ENCODE measurements at places on chromosomes 1 and 21.

DNA sequence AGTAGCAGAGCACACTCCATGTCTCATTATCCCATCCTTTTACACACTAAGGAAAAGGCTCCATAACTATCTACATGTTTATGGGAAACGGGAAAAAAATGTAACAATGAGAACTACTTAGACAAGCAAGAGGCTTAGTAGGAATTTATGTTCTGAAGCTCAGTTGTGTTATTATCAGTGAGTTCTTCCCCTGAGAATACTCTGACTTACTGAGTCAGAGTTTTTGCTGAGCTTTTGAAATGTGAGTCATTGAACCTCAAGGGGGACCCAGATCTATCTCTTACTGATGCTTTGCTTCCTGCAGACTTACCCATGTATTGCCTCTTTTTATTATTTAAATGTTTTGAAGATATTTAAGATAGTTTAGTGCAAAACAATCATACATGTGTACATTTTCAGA lies 20.1 kb downstream of the CFHR5 start:
- DNase-seq: no peak

GRCh38 chr1:8889925-8890785 lies 11.7 kb upstream of the ENO1 start:
- peak; percentile 92 for DNase-seq

DNA sequence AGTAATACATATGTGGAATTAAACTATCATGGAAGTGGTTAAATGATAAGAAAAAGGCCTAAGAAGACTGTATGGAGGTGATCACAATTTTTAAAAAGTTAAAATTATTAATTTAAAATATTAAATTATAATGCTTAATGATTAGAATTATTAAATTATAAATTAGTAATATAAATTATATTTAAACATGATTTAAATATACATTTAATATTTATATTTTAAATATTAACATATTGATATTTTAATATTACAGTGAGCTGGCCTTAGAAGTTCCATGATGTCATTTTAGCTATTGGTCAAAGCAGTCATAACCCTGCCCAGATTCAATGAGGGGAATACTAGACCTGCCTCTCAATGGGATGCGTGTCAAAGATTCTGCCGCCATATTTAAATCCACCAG lies 281.2 kb downstream of the PRDM2 start:
- DNase-seq: no peak

DNA sequence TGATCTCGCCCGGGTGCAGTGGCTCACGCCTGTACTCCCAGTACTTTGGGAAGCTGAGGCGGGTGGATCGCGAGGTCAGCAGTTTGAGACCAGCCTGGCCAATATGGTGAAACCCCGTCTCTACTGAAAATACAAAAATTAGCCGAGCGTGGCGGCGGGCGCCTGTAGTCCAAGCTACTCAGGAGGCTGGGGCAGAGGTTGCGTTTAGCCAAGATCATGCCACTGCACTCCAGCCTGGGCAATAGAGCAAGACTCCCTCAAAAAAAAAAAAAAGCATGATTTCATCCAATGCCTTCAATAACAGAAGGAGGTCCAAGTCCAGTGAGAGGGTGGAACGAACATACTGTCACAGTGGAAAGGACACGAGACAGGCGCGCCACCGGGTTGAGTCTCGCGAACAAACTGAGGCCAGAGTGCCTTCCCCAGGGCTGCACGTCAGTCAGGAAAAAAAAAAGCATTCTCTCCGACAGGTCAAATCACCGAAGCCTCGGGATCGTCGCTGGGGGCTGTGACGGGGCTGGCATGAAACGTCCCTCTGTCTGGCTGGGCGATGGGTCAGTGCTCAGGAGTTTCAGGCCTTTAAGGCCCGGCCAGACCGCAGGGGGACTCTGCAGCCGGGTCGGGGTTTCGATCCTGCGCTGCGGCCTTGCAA lies 8.4 kb upstream of the CROCC start:
- no peak for DNase-seq

- DNase-seq: peak; percentile 71
Observed at GRCh38 chr1:54986025-54986424, 5.6 kb downstream of the TMEM61 start.

DNA sequence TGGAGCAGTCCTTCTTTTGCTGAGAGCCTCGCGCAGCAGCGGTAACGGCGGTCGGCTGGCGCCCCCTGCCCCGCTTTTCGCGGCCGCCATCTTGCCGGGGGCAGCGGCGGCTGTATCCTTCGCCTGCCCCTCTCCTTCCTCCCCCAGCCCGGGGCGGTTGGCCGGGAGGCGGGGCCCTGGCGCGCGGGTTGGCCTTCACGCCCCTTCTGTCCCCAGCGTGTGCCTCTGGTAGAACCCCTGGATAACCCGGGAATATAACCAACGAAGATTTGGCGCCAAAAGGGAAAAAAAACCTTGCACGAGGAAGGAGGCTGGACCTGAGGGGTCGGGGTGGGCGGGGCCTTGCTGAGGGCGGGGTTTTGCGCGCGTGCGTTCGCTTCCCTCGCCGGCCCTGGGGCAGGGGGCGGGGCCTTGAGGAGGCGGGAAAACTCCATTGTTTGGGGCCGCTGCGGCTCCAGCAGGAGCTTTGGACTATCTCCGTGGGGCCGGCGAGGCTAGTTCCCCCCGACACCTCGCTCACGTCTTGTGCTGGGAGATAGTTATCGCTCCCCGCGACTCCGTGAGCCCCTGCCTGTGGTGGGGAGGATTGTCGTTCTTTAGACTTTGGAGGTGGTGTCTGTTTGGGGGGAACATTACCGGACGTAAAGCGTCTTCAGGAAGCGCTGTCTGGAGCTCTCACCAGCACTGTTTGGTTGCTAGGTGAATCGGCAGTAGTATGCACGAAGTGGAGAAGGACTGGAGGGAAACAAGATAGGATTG lies 689 bp downstream of the NASP start:
- DNase-seq: peak; percentile 93

DNA sequence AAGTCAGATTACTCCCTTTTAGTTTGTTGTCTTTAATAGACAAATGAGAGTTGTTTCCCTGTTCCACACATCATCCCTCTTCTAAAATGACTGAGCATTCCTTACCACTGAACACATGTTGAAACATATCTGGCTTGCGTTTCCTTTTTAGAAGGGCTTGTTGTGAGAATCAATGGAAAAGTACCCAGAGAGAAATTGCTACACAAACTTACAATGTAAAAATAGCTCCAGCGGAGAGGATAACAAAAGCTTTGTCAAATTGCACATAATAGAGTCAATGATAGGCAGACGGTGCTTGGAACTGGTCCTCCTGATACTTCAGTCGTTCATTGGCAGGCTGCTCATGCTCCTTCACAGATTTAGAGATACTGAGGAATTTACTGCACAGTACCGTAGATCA lies 123.9 kb downstream of the CYYR1 start:
- DNase-seq: no peak

Data from cardiac septum (tissue), 1 donor.